ENCODE measurements at places on chromosomes 12 and 14.

GRCh38 chr12:75528692-75529091, 17.3 kb upstream of the KRR1 start:
- DNase-seq, result no peak

DNA sequence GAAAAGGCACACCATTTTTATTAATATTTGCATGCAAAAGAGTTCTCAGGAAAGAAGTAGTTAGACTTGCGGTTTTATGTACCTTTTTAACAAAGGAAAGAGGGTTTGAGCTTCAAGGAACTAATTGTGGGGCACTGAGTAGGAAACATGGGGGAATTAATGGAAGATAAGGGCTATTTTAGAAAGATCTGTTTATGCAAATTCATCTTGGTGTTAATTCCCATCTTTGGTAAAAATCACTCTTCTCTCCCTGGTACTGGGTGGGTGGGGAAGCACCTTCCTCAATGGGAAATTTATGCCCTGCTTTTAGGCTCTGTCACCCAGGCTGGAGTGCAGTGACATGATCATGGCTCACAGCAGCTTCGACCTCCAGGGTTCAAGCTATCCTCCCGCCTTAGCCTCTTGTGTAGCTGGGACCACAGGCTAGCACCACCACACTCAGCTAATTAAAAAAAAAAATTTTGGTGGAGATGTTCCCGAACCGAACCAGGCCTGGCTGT, 30.1 kb upstream of the RESF1 start:
- no peak for DNase-seq

GRCh38 chr12:43284486-43285158, 267.4 kb downstream of the ADAMTS20 start:
- DNase-seq, result no peak

GRCh38 chr14:78959674-78960264, 789.6 kb downstream of the NRXN3 start:
- peak; percentile 8 for DNase-seq

DNA sequence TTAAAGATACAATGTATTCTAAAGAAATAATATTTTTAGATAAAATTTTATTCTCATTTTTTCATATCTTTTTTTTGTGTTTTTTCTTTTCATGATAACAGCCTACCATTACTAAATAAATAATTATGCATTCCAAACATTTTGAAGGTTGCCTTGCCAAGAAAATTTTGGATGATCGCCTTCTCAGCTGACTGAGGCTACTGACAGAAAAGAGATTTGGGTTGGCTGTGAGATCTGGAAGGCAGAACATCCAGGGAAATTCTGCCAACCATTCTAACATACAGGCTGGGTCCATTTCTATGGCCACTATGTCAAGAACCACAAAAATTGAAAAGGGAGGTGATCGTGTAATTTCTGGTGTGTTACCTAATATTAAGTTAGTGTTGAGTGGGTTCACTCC, 48.1 kb downstream of the GALNT8 start:
- no peak for DNase-seq

DNA sequence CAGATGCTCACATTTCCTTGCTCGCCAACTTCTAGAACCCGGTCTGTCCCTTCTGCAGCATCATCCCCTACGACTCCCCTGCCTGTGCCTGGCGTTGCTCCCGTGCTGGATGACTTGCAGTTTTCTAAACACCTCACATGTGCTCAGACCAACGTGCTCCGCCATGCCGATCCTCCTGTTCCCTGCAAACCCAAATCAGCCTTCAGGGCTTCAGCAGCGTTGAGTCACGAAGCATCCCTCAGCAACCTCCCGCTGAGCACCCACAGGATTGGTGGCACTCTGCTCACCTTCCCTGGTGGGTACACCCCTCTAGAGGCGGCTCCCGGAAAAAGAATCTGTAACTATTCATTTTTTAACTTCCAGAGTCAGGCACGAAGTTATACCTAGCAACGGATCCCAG, 2.8 kb upstream of the PIWIL1 start:
- DNase-seq, result no peak

- no peak for DNase-seq
Observed at GRCh38 chr14:103671911-103672310, 42.9 kb downstream of the KLC1 start.

DNA sequence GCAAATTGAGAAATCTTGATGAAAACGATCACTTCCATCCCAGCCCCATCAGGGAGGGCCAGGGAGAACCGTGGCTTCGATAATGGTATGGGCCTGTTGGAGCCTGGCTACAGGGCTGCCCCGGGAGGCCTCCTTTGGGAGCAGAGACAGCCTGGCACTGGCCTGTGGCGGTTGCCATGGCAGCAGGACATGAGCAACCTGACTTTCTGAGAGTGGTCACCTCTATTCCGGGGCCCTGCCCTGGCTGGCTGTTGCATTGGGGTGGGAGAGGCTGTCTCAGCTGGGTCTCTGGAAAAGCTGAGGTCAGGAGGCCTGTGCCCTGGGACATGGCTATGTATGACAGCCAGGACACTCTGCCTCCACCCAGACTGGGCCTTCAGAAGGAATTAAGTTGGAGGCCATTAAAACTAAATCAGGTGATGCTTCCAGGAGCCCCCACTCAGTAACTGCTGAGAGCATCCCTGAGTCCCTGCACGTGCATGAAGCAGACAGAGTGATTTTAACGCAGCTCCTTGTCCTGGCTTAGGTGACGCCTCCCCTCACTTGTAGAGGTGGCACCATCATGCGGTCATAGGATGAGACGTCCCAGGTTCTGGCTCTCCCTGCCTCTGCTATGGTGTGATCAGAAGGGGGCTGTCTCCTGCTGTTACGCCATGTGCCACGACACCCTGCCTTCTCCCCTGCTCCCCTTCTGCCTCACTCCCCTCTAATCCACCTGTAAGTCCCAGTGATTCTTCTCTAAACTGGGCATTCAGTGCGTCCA, 126.3 kb downstream of the SLC25A47 start:
- DNase-seq, result no peak

DNA sequence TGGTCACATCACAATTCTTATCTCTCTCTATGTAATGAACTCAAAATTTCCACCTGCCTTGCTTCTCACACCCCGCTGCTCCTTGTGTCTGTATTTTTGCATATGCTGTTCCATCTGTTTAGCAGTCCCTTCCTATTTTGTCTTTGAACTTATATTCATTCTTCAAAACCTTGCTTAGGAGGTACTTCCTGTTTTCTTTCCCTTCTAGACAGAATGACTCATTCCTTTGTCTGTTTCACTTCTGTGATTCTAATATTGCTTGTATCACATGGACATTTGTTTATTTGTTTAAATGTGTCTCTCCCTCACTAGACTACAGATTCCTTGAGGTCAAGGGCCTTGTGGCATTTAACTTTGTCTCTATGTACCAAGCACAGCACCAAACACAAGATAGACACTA, 424.2 kb downstream of the ETNK1 start:
- DNase-seq, result no peak

- no peak for DNase-seq
Observed at GRCh38 chr12:100115291-100115690, 27.4 kb downstream of the BLTP3B start.

DNA sequence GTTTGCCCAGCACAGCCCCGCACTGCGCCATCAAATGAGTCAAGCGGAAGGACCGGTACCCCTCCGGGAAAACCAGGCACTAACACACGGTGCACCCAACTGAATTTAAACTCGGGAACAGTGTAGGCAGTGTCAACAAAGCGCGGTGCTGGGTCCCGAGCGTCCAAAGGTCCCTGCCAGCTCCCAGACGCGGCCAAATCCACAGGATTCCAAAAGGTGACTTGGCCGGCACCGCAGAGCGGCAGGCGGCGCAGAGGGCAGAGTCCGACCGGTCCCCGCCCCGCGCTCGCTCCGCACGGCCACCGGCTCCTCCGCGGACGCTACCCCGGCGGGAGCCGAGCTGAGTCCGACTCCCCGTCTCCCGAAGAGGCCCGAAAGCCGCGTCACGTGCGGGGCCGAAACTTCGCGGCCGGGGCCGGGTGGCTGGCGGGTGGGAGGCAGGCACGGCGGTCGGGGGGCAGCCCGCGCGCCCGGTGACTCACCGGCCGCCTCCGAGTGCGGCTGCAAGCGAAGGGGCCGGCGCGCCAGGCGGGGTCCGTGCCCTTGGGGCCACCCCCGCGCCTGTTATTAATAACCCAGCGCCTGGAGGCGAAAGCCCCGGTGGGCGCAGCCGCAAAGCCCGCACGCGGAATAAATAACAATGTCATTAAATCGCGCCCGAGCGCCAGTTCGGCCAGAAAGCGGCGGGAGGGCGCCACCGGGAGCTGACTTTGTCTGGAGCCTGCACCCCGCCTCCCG, 863 bp downstream of the DENND5B start:
- DNase-seq, result peak; percentile 12
